ENCODE measurements at places on chromosomes 12 and 14.

- no peak for DNase-seq
These were observed 567.2 kb downstream of the SNAPC1 start for GRCh38 chr14:62329427-62329826.

- DNase-seq: no peak
These were observed 75.9 kb downstream of the LIN7A start for GRCh38 chr12:80861641-80862378.

- DNase-seq: no peak
These were observed 210.9 kb downstream of the LRFN5 start for GRCh38 chr14:41817626-41818025.

GRCh38 chr14:71729596-71729995, 202.6 kb upstream of the RGS6 start:
- DNase-seq: no peak

GRCh38 chr14:59336098-59336497, 129.1 kb downstream of the GPR135 start:
- DNase-seq: no peak

DNA sequence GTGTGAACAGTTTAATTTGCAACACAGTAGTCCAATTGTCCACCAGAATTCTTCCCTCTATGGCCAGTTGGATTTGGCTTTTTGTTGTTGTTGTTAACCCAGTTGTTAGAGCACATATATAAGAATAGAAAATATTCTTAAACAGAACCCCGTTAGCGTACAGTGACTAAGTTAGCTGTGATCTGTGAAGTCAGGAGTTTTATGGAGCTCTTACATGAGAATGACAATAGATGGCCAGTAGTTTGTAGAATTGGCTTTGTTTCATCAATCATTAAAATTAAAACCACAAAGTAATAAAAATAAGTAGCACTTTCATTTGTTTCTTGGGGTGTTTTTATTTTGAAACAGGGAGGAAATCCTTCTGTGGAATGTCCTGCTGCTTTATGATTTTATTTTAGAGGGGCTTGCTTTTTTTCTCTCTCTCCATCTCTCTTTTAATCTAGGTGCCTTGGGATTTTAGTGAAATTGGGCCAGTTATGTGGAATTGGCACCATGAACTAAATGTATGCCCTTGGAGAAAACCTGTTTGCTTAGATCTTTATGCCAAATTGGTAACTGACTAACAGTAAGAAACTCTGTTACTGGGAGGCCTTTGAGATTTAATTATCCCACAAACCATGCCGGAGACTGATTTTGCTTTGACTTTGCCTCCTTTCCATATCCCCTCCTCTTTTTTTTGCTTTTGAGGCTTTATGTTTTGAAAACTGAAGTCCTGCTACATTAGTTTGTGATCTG, 22.9 kb downstream of the FBXW8 start:
- no peak for DNase-seq

GRCh38 chr12:107134558-107134957, 41.2 kb upstream of the CRY1 start:
- peak; percentile 21 for DNase-seq

DNA sequence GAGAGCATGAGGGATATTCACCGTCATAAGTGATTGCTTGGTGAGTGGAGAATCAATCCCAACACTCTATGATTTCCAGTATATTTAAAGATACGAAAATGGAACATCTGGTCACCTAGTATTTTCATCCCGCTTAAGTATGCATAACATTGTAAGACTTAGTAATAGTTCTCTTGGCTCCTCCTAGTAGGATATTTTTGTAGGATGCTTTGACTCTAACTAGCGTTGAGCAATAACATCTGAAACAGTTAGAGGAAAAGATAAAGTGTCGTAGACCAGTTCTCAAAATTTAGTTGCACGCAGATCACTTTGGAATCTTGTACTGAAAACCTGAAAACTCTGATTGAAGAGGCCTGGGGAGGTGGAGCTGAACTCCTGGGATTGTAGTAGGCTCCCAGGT, 7.6 kb downstream of the SAMD4A start:
- DNase-seq: no peak

DNA sequence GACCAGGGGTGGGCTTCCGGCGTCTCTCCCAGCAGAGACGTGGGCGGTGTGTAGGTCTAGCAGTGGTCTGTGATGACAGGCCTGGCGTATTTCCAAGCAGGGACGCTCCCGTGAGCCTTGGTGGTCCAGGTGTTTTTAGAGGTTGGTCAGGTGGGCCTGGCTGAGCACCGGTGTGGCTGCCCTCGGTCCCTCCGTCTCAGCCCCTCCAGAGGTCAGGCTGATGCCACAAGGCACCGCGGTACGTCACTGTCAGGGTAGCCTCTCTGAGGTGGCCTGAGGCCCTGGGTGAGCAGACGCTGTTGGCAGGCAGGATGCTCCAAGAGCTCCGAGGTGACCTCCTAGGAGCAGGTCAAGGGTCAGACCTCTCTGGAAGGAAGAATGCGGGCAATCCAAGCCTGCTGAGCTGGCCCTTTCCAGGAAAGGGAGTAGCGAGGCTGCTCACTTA, 13.6 kb downstream of the MTA1 start:
- no peak for DNase-seq

- no peak for DNase-seq
These were observed 34.6 kb upstream of the PYGL start for GRCh38 chr14:50978888-50979287.

DNA sequence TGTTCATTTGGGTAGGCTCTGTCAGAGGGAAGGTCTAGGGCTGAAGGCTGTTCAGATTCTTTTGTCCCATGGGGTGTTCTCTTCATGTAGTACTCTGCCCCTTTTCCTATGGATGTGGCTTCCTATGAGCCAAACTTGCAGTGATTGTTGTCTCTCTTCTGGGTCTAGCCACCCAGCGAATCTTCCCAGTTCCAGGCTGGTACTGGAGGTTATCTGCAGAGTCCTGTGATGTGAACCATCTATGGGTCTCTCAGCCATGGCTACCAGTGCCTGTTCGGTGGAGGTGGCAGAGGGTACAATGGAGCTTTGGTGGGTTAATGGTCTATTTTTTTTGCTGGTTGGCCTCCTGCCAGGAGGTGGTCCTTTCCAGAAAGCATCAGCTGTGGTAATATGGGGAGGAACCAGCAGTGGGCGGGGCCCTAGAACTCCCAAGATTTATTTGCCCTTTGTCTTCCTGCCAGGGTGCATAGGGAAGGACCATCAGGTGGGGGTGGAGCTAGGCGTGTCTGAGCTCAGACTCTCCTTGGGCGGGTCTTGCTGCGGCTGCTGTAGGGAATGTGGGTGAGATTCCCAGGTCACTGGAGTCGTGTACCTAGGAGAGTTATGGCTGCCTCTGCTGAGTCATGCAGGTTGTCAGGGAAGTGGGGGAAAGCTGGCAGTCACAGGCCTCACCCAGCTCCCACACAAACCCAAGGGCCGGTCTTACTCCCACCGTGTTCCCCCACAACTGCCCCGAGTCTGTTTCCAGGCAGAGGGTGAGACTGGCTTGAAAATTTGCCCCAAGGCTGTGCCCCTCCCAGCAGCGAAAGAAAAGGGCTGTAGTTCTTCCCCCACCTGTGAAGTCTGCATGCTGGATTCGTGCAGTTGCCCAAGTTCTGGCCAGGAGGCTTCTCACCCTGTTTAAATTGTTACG, 17.5 kb downstream of the MTRFR start:
- DNase-seq: no peak

DNA sequence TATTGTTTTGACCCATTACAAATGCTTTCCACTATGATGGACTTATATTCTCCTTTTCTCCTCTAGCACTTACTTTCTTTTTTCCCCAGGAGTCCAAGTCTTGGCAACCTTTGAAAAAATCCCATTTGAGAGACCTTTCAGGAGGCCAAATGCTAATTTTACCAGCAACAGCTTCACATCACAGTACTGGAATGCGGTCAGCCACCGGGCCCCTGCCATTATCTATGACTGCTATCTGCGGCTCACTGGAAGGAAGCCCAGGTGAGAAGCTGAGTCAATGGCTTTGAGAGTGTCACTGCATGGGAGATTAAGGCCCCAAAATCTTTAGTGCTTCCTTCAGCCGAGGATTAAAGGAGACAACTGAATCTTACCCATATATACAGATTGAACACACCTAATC, 64.2 kb downstream of the ERGIC2 start:
- DNase-seq: no peak

GRCh38 chr14:41505491-41505890, 101.2 kb upstream of the LRFN5 start:
- DNase-seq: no peak

- DNase-seq: no peak
These were observed 218.8 kb downstream of the BTG1 start for GRCh38 chr12:91926848-91927247.

DNA sequence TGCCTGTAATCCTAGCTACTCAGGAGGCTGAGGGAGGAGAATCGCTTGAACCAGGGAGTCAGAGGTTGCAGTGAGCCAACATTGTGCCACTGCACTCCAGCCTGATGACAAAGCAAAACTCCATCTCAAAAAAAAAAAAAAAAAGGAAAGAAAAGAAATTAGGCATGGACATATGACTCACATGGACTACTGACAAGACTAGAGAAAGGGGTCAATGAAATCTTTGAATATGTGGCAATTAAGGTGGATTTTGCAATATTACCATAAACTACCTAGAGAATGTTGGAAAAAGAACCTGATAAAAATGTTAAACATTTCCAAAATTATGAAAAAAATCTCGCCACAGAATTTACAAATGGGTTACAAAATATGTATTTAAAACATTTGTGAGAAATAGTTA, 873.6 kb downstream of the C12orf50 start:
- no peak for DNase-seq

- DNase-seq: no peak
These were observed 151.2 kb downstream of the C12orf75 start for GRCh38 chr12:105481392-105482300.

- DNase-seq: no peak
These were observed 5.3 kb downstream of the NTF3 start for GRCh38 chr12:5437182-5437583.

GRCh38 chr12:63457857-63458256, 210.4 kb downstream of the DPY19L2 start:
- no peak for DNase-seq

GRCh38 chr14:30482276-30482675, 76.7 kb upstream of the G2E3 start:
- DNase-seq: no peak

DNA sequence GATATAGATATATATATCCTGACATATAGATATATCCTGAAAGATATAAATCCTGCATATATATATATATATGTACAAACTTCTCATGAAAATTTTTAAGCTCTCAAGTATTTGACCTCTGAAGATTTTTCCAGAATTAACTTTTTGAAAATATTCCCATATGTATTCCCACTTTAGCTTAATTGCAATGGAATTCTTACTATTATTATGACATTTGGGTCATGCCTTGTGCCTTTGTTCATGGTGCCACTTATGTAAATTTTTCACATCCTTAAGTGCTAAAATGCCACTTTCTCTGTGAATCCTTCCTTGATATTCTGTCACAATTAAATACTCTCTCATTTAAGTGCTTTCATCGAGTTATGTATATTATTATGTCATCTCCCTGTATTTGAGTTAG, 398.2 kb upstream of the SEL1L start:
- no peak for DNase-seq

- no peak for DNase-seq
These were observed 133.3 kb downstream of the TBX5 start for GRCh38 chr12:114272605-114273004.

DNA sequence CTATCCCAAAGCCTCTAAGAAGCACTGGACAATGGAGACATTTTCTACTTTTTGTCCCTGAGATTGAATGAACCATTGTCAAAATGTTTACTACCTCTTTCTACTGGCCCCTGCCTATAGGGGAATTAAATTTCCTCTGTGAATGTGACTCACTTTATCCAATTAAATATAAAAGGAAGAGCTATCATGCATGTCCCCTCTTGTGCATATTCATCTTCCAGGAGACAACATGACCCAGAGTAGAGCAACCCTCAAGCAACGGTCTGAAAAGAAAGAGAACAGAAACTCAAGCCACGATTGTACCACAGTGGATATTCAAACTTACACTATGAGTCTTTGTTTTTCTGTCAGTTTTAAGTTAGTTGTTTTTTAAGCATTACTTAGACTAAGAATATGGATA, 938.4 kb upstream of the ATXN7L3B start:
- no peak for DNase-seq

DNA sequence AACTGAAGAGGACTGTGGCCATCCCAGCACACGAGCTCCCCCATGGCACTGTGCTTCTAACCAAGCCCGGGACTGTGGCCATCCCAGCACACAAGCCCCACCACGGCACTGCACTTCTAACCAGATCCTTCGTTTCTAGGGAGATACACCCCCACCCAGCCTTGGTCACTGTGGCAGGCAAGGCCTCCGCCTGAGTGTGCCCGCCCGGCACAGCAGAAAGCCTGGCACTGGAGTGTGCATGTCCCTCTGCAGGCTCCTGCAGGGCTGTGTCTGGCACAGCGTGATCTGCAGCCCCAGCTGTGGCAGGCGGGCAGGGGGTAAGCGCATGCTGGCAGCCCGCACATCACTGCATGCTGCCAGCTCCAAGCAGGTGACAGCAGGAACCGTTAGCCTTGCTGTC, 49.8 kb downstream of the CCDC85C start:
- DNase-seq: no peak

Measured in stimulated activated CD4-positive, alpha-beta T cell treated with anti-CD3 and anti-CD28 coated beads, Interleukin-1b, Interleukin-23, amount 100 ng/mL, for 24 hours (primary cell).